ENCODE measurements at places on chromosomes 11 and 22.

DNA sequence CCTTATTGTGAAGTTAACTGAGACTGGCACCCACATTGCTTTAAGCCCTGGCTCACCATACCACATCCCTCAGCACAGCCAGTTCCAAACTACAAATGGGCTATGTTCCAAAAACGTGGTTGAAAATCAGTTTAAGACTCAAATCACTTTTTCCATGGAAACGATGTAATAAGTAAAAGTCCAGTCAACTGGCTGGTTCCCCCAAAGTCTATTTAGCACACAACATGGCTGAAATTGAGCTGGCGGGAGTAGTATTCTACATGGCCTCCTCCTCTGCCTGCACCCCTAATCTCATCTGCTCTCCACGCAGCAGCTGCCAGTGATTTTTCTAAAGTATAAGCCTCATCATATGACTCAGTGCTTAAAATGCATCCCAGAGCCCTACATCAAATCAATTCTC lies 40.9 kb upstream of the BIRC3 start:
- no peak for DNase-seq

GRCh38 chr11:66488957-66489356 lies 8.7 kb downstream of the DPP3 start:
- no peak for DNase-seq

DNA sequence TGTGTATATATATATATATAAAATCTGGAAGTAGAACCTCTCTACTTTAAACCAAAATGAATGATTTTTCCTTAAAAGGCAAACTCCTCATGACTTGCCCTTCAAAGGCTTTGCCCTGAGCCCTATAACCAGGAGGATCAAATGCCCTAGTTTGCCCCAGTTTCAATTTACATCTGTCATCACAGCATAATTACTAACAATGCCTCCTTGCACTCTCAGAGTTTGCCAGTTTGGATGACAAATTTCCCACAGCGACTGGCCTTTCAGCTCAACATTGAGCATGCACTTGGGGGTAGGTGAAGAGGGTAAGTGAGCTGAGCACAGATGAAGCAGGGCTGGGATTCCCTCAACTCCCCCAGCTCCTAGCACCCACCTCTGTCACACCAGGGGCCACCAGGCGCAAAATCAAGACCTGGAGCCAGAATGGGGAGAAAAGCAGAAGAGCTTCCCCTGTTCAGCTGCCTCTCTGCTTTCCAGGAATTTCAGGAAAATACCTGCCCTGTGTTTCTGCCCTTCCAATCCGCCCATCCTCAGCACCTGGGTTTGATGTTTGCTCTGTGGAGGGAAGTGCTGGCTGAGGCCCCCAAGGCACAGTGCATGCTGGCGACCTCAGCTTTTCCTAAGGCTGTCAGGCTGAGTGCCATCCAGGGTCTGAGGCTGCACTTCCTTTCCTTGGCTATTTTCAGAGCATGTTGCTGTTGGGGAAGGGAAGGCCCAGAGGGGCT lies 67.5 kb downstream of the ADAMTS15 start:
- DNase-seq, result no peak

GRCh38 chr22:19169002-19169946 lies 9.3 kb downstream of the SLC25A1 start:
- DNase-seq, result no peak

DNA sequence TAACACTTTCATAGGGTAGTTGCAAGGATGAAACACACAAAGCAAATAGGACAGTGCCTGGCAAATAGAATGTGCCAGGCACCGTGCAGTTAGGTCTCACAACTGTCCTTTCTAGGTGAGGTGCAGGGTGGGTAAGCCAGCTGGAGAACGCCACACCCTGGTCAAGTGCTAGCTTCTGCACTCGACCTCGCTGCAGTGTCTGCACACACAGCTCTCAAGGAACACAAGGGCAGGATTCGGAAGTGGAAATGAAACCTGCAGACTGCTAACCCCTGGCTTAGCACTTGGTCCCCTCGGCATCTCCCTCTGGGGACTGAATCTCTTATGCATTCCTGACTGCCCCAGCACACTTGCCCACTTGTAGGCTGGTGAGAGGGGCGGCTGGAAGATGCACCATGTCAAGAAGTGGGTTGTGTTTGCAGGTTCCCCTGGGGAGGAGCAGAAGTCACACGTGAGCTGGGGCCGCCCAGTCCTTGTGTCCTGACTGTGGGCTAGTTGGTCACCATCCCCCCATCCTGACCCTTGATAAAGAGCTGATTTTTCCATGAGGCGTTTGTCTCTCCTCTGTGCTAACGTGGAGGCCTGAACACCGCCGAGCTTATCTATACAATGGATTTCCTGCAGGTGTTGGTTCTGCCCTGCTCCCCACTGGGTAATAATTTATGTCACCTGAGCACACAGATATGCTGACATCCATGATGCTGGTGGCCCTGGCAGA lies 89.0 kb downstream of the MICAL2 start:
- no peak for DNase-seq

GRCh38 chr11:129402206-129403171 lies 26.8 kb downstream of the BARX2 start:
- no peak for DNase-seq

- no peak for DNase-seq
Observed at GRCh38 chr11:103358251-103358650, 249.0 kb downstream of the DYNC2H1 start.

DNA sequence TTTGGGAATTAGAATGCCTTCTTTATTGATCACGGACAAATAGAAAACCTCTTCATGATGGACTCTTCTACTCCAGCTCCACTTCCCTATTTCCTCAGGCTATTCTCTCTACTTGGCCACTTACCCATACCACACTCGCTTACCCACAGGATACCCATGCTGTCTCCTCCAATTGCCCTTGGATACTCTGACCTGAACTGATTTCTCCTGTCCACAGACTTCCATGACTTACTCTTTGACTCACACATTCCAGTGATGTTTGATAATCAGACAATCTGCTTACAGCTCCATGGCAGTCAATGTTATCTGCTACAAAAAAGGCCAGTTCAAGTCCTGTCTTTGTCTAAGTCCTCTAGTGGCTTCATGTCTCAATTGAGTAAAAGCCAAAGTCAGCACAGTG lies 292.0 kb upstream of the CTSC start:
- no peak for DNase-seq

- DNase-seq, result no peak
Observed at GRCh38 chr22:42414565-42415303, 17.5 kb downstream of the NFAM1 start.

- DNase-seq, result peak; percentile 18
Observed at GRCh38 chr11:117097389-117098268, 599 bp downstream of the SIK3 start.

DNA sequence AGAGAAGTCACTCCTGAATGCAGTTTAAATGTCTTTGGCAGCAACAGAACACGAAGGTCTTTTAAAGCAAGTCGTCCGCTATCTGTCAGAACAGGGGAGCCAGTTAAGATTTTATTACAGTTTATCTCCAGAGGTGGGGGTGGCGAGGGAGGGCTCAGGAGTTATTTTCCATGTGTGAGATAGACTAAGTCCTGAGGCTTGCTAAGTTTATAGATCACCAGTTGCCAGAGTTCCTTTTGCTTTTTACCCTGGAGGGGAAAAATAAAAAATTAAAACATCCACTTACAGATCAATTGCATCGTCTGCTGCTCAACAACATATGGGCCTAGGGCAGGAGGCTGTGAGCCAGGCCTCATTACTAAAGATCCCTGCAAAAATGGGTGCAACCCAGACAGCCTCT lies 90.7 kb downstream of the SNX19 start:
- DNase-seq, result no peak

DNA sequence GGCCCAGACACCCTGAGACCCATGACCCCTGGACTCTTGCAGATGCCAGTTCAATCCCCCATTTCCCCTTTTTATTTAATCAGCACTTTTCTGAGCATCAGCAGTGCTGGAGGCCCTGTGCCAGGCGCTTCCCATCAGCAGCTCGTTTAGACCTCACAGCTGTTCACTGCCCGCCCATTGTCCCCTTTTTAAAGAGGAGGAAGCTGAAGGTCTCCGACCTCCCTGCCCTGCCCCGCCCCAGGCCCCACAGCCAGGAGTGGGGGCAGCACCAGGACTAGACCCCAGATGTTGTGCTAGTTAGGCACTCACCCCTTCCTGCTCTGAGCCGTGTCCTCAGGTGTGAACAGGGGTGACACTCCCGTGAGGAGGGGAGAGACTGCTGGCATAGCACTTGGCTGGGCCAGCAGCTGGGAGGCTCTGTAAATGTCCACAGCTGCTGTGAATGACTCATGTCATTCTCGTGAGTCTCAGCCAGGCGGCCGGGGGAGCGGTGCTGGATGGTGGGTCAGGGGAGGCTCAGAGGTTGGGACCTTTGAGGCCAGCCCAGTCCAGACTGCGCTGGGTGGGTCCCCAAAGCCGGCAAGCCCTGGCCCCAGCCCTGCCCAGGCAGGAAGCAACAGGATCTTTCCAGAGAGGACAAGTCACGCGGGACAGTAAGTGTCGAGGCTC lies 19.9 kb downstream of the EMID1 start:
- DNase-seq, result no peak

- DNase-seq, result no peak
Observed at GRCh38 chr11:95108159-95108611, 18.5 kb downstream of the ENDOD1 start.

GRCh38 chr11:130721023-130721681 lies 195.1 kb downstream of the SNX19 start:
- no peak for DNase-seq

DNA sequence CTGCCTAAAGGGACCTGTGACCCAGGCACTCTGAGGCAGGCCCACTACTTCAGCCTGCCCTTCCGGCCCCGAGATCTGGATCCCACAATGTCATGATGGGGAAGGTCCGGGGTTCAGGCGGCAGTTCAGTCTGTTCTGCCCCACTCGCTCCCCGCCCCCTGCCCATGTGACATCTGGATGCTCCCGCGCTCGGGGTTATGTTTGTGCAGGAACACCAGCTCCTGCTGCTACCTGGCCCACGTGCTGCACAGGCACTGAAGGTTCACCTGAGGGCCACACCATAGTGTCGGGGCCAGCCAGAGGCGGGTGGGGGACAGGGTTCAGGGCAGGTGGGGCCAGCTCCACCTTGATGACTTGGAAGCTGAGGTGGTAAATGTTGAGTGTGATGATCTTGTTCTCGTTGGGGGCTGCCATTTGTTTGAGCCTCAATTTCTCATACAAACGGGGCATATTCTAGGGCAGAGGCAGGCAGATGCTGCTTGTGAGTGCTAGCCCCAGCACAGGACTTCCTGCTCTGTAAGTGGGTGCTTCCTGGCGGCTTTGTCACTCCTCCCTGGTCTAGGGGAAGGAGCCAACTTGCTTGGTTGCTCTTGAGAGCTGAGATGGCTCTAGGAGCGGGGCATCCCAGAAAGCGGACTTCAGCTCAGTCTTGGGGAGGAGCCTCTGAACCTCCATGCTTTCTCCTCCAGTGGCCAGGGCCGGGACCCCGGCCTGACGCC lies 4.4 kb upstream of the SIPA1 start:
- DNase-seq, result no peak

DNA sequence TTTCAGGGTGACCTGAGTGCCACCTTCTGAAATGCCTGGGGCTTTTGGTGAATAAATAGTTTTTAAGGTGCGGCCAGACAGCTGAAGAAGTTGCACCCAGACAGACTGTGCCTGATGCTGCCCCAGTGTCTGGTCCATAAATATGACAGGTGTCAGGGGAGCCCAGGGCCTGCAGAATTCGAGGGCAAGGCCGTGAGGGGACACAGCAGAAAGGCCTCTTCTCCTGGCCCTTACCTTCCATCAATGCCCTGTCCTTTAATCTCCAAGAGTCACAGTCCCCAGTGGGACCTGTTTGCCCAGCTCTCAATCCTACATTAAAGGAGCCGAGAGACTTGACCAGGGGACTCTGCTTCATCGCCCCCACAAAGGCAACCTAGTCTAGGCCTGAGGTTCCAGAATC lies 45.7 kb downstream of the NAT10 start:
- DNase-seq, result no peak

DNA sequence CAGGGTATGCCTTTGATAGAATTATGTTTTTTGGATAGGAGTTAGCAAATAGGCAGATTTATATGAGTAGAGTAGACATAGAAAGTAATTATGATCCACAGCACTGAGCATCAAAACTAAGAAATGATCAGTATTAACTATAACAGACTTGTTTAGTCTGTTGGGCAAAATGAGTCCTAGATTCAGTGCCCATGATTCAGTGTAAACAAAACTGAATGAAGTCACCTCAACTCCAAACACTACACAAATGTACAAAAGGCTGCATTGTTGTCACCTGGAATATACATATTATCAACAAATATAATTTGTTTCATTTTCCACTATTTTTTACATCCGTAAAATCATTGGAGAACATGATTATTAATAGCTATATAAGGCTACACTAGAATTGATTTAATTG lies 6.7 kb downstream of the UEVLD start:
- no peak for DNase-seq

DNA sequence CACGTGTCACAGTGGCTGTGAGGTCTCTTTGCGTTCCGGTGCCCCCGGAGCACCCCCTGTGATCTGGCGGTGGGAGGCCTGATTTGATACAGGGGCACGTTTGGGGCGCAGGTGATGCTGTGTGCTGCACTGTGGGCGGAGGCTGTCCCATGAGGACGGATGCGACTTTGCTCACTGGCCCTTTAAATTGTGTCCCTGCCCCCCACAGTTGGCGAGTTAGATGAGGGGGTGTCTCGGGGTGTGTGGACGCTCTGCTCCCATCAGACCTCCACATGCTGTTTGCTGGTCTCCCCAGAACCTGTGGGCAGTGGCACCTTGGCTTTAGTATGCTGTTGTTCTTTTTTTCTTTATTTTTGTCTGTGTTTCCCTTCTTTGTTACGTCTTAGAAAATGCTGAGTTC lies 5.2 kb downstream of the ZBED4 start:
- no peak for DNase-seq

- DNase-seq, result no peak
Observed at GRCh38 chr11:16924462-16924825, 89.8 kb downstream of the PLEKHA7 start.

Measured in activated CD4-positive, alpha-beta T cell treated with anti-CD3 and anti-CD28 coated beads, Interleukin-2, Interleukin-4, amounts not matched to agents 100 ng/mL and 50 ng/mL, durations not matched to agents 16 hours and 8 hours (primary cell).